NCI-H748 treated with DMSO at 0.1 percent for 48 hours (cell line): ENCODE measurements at places on chromosomes 12 and 14.

DNA sequence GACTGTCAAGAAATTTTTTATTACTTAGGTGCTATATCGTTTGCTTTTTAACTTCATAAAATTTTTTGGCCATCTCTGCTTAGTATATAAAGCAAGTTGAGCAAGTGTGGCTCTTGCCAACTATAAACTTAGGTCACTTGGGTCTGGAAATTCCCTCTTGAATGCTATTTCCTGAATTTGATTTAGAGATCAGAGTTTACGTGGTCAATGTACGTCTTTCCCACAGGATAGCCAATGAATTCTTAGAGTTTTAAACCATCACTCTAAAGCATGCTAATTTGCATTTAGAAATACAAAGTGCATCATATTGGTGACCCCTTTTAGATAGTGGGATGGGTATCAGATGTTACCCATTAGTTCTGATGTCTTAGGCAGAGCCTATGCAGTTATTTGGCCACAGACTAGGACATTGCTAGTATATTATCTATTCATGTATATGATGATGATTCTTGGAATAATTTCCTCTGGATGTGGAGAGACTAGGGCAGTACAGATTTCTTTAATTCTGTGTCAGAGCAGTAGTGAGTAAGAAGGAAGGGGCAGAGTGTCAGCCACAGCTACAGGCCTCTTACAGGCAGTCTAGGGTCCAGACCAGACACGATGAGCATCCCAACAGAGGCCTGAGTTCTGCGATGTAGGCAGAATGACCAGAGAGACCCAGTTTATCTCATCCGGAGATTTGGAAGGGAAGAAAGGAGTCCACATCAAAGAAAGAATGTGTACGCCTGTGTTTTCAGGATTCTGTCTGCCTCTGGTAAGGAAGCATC lies 30.3 kb downstream of the SCN8A start:
- no peak for DNase-seq

DNA sequence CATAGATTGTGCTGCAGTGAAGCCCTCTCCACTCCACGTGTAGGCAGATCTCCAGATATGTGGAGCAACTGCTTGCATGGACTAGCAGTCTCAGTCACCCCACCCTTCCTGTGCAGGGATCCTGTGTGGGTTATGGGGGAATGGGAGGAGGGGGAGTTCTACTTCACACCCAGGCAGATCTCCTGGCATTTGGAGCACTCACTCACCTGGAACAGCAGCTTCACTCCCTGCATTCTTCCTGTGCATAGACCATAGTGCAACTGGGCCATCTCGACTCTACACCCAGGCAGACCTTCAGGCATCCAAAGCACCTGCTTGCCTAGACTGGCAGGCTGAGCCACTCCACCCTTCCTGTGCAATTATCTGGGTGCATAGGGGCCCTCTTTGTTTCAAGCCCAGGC lies 96.0 kb upstream of the PCED1B start:
- no peak for DNase-seq

GRCh38 chr14:99511421-99512109 lies 30.4 kb downstream of the CCNK start:
- DNase-seq = no peak

DNA sequence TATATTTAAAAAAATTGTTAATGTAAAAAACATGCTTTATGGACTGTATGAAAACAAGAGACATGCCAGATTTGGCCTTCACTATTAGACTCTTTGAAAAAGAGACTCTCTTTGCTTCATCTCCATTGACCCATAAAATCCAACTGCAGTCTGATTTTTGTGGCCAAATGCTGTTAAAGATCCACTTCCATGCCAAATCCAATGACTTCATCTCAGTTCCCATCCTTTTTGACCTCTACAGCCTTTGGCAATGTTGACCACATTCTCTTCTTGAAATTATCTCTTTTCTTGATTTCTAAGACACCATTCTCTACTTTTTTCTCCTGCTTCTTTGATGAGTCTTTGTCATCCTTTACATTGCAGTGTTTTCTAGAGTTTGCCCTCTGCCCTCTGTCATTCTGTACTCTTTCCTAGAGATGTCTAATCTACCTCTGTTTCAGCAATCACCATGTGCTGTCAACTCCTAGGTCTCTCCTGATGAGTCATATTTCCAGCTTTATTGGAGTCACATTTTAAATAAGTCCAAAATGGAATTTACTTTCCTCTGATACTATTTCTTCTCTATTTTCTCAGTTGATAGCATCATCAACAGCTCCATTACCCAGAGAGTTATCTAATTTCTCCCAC lies 2.4 kb downstream of the TMPRSS12 start:
- DNase-seq = no peak

DNA sequence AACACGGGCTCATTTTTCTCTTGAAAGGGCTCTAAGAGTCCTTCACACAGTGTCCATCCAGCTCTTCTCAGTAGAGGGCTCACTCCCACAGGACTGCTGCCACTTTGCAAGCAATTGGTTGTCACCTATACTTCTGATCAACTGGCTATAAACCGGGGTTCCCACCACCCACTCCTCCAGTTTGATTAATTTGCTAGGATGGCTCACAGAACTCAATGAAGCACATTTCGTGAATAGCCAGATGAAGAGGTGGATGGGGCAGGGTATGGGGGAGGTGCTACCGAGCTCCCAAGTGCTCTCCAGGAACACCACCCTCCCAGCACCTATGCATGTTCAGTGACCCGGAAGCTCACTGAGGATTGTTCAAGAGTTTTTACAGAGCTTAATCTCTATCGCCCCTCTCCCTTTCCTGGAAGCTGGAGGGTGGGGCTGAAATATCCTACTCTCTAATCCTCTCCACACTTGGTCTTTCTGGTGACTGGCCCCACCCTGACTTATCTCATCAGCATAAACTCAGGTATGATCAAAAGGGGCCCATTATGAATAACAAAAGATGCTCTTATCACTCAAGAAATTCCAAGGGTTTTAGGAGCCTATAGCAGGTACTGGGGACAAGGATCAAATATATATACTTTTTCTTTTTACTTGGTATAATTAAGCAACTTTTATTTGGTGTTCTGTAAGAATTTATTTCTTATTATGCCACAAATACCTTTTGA lies 13.9 kb upstream of the EGLN3 start:
- no peak for DNase-seq

- DNase-seq = no peak
Observed at GRCh38 chr12:49790741-49791555, 37.3 kb downstream of the NCKAP5L start.
